Lung (tissue), 17 donors: ENCODE measurements at places on chromosomes 2 and 18. TPM values are rescaled to one million over a fixed set of nuclear protein-coding genes. Genes with fewer than 3 reads are reported as not detected.
A peak's percentile ranks its signal among the peaks of the same experiment; 100 is the strongest.

DNA sequence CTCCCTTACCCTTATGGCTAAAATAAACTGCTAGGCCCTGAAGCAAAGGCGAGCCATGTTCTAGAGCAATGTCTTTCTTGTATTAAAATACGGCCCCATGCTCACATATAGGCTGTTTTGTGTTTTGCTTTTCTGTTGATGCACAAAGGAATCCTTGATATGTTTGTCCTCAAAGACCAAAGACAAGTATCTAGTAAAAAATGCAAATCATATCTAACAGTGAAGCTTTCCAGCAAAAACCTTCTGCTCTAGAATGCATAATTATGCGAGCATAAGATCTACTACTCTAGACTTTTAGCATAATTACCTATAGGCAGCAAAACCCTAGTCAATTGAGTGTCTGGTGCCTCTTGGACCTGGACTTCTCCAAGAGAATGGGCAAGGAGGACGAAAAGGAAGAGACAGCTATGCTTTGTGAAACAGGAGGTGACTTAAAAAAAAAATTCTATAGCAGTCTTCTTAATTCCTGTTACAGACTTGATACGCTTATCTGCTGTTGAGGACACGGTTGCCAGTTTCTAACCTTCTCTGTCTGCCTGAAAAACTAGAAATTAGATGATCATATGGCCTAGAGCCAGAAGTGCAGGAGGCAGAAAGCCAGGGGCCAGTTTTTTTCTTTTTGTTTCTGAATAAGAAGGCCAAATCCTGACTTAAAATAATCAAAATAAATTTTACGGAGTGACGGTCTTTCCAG lies 1.5 kb upstream of the AMMECR1L start:
- DNase-seq, result no peak
- H3K27me3 ChIP-seq, result no peaks in the 10 kb centered on the region
- H3K27ac ChIP-seq, result no peak overlapping the region
- H3K36me3 ChIP-seq, result no peaks in the 10 kb centered on the region
- H3K4me1 ChIP-seq, result peaks cover 15% of the 10 kb centered on the region

GRCh38 chr2:220764171-220764570 lies 807.9 kb downstream of the EPHA4 start:
- peak; percentile 85 for DNase-seq
- no peaks in the 10 kb centered on the region for H3K27me3 ChIP-seq
- no peaks in the 10 kb centered on the region for H3K4me1 ChIP-seq
- no peak overlapping the region for H3K27ac ChIP-seq

DNA sequence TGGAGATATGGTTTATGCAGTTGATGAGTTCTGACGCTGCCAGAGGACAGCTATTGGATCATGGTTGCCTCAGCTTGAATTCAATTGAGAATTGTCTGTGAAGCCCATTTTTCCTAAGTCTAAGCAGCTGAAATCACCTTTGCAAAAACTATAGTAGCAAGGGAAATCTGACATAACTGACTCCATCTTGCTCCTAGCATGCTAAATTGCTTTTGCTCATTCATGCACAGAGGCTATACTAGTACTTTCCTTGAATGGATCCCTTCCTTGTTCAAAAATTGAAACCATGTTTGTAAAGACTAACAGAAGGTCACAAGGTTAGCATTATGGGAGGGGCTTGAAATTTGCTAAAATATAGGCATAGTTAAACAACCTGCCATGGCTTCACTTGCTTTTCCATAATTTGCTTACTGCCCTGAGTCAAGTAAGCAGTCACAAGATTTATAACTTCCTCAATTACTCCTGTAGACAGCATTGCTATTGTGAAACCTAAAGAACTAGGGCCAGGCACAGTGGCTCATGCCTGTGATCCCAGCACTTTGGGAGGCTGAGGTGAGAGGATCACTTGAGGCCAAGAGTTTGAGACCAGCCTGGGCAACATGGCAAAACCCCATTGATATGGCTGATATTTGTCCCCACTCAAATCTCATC lies 41.2 kb downstream of the CHRNA1 start:
- no peak for DNase-seq
- peaks cover 2% of the 10 kb centered on the region for H3K27me3 ChIP-seq
- no peak overlapping the region for H3K27ac ChIP-seq
- no peaks in the 10 kb centered on the region for H3K36me3 ChIP-seq
- H3K4me1 ChIP-seq, result no peaks in the 10 kb centered on the region
- H3K4me3 ChIP-seq, result no peak overlapping the region

DNA sequence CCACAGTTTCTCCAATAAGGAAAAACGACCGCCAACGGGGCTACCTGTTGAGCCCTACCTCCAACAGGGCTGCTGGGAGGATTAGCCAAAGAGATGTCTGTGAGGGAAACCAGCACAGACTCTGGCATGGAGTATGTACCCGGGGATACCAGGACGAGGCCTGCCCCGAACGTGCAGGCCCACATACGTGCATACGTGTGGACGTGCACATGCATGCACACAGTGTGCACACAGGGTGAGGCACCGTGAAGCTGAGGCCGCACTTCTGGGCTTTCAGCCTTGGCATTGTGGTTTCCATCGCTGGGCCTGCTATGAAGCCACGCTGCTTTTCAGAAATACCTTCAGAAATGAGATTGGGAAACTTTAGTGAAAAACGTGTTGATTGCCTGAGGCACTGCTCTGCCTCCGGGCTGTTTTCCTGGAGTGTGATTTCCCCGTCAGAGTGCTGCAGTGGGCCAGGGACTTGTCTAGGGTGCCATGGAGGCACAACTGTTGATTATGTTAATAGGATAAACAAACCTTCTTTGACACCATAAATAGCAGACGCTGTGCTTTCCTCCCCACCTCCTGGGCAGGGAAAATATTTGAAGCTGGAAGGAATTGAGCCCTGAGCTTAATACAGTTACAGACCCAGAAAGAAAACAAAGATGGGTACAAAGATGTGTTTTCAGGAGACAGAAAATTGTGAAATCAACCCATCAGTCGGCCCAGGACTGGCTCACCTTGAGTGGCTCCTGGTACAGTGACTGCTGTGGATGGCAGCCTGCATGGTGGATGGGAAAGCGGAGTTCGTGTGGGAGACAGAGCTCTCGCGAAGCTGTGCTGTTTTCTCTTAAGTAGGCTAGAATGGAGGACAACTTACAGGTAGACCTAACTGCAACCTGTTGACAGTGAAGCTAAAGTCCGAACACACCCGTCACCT lies 182.3 kb downstream of the FAM210A start:
- H3K4me3 ChIP-seq, result no peak overlapping the region
- no peak overlapping the region for H3K27ac ChIP-seq
- no peaks in the 10 kb centered on the region for H3K27me3 ChIP-seq
- DNase-seq, result no peak
- no peaks in the 10 kb centered on the region for H3K4me1 ChIP-seq

DNA sequence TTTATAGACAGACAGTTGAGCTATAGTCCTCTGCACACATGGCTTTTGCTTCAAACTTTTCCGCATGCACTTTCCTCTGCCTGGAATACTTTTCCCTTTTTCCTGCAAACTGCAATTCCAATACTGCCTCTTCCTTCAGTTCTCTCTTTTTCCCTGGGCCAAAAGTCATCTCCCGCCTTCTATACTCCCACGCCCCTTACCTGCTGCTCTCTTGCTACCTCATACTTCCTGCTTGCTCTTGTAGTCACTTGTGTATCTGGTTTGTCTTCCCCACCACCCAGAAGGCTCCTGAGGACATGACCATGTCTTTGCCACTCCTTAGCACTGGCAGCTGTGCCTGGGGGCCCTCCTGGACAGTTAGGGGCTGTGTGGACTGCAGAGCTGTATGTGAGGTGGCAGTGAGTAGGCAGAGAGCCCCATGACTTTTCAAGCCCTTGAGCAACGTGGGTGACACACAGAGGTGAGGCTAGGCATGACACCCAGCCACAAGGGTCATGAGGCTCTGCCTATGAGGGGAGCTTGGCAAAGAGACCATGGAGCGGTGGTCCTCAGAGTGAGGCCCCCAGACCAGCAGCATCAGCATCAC lies 23.2 kb downstream of the SPEG start:
- no peak overlapping the region for H3K27ac ChIP-seq
- no peaks in the 10 kb centered on the region for H3K36me3 ChIP-seq
- H3K4me3 ChIP-seq, result no peak overlapping the region
- H3K4me1 ChIP-seq, result no peaks in the 10 kb centered on the region

DNA sequence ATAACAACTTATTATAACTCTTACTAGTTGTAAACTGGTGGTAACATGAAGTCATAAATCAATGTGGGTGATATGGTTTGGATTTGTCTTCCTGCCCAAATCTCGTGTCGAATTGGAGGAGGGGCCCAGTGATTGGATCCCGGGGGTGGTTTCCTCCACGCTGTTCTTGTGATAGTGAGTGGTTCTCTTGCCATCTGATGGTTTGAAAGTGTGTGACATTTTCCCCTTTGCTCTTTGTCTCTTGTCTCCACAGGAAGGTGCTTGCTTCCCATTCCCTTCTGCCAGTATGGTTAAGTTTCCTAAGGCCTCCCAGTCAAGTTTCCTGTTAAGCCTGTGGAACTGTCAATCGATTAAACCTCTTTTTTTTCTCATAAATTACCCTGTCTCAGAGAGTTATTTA lies 321.6 kb downstream of the DSEL start:
- H3K27ac ChIP-seq, result no peak overlapping the region
- H3K27me3 ChIP-seq, result no peaks in the 10 kb centered on the region
- H3K4me3 ChIP-seq, result no peak overlapping the region
- no peaks in the 10 kb centered on the region for H3K4me1 ChIP-seq

GRCh38 chr2:191382801-191383200 lies 137.6 kb downstream of the MYO1B start:
- no peaks in the 10 kb centered on the region for H3K27me3 ChIP-seq
- H3K4me1 ChIP-seq, result peaks cover 8% of the 10 kb centered on the region
- H3K27ac ChIP-seq, result no peak overlapping the region
- H3K36me3 ChIP-seq, result peaks cover 24% of the 10 kb centered on the region
- peak; percentile 61 for DNase-seq

DNA sequence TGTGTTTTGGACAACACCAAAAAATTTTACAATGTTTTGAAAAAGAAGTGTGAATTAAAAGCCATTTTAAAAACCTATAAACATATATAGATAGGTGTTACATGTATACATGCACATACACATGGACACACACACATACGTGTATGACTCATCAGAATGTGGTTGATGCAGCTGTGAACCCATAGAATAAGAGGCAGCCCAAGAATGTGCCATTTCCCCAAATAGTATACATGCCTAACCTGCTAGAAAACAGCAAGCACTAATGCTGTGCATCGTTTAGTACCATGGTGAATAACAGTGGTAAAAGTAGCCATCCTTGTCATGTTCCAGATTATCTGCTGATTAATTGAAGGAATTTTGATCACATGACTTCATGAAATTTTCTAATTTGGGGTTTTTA lies 149.0 kb downstream of the DSEL start:
- no peak overlapping the region for H3K4me3 ChIP-seq
- H3K36me3 ChIP-seq, result no peaks in the 10 kb centered on the region

GRCh38 chr2:228916416-228917090 lies 354.5 kb downstream of the PID1 start:
- no peaks in the 10 kb centered on the region for H3K27me3 ChIP-seq
- no peaks in the 10 kb centered on the region for H3K4me1 ChIP-seq
- H3K27ac ChIP-seq, result no peak overlapping the region
- no peak overlapping the region for H3K4me3 ChIP-seq

RESP18 gene
- not detected for total RNA-seq

LIPG gene
- 6.9 TPM for total RNA-seq

DSG4 gene
- total RNA-seq, result not detected

MOCOS gene
- 0.68 TPM for total RNA-seq

RGPD4 gene
- 0.15 TPM for total RNA-seq

DLGAP1 gene
- 11.8 TPM for total RNA-seq

THSD7B gene
- total RNA-seq, result 8.2 TPM

FAP gene
- total RNA-seq, result 6.7 TPM

MTLN gene
- total RNA-seq, result 67.4 TPM
